PC-3 (cell line): ENCODE measurements at places on chromosomes 12 and 14. TPM values are rescaled to one million over a fixed set of nuclear protein-coding genes. Genes with fewer than 3 reads are reported as not detected.

DNA sequence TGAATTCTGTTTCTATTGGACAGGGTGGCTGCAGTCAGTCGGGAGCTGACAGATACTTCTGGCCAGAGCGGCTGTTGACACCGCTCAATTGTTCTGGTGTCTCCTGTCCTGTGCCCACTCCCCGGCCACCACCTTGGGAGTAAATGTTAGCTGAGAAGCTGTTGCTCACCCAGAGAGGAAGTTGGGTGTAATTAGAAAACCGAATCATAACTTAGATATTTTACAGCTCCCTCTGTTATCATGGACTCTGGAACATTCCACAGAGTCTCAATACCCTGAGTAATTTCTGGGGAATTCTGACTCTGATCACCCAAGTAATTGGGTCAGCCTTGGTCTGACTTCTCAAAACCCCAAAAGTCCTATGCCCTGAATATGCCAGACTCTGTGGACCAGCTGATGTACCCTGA is 58.3 kb upstream of the RFLNA start:
- H3K27me3 ChIP-seq: peaks cover 67% of the 10 kb centered on the region
- no peaks in the 10 kb centered on the region for H3K4me1 ChIP-seq
- H3K4me3 ChIP-seq: no peak overlapping the region
- H3K36me3 ChIP-seq: no peaks in the 10 kb centered on the region
- H3K27ac ChIP-seq: no peak overlapping the region
- no peak for DNase-seq

DNA sequence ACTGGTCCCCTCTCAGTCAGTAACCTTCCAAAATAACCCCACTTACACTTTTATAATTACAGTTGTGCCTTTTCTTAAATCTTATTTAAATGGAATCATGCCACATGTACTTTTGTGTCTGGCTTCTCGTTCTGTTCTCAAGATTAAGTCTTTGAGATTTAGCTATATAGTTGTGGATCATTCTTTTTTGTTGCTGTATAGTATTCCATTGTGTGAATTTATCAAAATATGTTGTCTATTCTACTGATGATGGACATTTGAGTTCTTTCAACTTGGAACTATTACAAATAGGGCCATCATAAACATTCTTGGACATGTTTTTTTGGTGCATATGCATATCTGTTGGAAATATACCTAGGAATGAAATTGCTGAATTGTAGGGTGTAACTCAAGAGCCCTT is 9.0 kb downstream of the OAS3 start:
- no peak for DNase-seq
- no peak overlapping the region for H3K4me3 ChIP-seq
- H3K36me3 ChIP-seq: no peaks in the 10 kb centered on the region
- H3K27me3 ChIP-seq: no peaks in the 10 kb centered on the region
- H3K27ac ChIP-seq: no peak overlapping the region

DNA sequence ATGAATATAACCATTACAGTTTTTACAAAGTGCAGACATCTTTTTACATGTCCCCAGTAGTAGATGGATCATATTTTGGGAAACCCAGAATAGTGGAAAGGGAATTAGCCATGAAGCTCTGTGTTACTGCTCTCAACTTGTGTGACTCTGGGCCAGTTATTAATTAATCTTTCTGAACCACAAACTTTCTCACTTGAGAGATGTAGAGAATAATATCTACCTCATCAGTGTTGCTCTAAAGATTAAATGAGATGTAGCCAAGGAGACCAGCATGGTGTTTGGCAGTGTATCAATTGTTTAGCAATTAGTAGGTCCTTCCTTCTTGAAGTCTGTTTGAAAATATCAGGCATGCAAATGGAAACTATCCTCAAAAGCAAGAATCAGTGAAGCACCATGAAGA is 169.2 kb downstream of the TMTC2 start:
- DNase-seq: no peak
- H3K27me3 ChIP-seq: no peaks in the 10 kb centered on the region
- no peaks in the 10 kb centered on the region for H3K36me3 ChIP-seq
- peaks cover 9% of the 10 kb centered on the region for H3K4me1 ChIP-seq
- H3K4me3 ChIP-seq: no peak overlapping the region

- no peaks in the 10 kb centered on the region for H3K36me3 ChIP-seq
- DNase-seq: no peak
- H3K27me3 ChIP-seq: no peaks in the 10 kb centered on the region
- H3K4me3 ChIP-seq: no peak overlapping the region
- H3K4me1 ChIP-seq: peaks cover 9% of the 10 kb centered on the region
- H3K27ac ChIP-seq: no peak overlapping the region
Observed at GRCh38 chr12:69932154-69932553, 107.1 kb downstream of the MYRFL start.

The RIC8B gene
- total RNA-seq: 8.6 and 8.8 TPM in 2 replicates

The GPR162 gene
- not detected in 2 replicates for total RNA-seq

DNA sequence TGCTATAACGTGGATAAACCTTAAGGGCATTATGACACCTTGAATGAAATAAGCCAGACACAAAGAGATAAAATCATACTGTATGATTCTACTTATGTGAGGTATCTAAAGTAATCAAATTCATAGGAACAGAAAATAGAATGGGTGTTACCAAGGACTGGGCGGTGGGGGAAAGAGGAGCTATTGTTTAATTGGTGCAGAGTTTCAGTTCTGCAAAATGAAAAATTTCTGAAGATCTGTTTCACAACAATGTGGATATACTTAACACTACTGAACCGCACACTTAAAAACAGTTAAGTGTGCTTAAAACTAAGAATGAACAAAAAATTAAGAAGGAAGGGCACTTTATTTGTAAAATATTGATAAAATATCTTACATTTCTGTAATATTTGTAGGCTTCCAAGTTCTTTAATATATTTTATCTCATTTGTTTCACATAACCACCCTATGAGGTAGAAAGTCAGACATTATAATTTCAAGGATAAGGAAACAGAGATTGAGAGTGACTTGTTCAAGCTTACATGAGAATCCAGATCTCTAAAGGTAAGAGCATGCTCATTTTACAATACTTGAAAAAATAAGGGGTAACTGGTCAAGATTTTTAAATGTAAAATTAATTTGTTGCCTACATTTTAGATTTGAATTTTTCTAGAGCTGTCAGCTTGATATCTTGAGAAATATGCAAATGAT is 14.9 kb downstream of the LTA4H start:
- no peaks in the 10 kb centered on the region for H3K4me1 ChIP-seq
- peaks cover 39% of the 10 kb centered on the region for H3K36me3 ChIP-seq
- H3K27me3 ChIP-seq: no peaks in the 10 kb centered on the region
- DNase-seq: no peak
- H3K4me3 ChIP-seq: no peak overlapping the region

GRCh38 chr14:42214981-42215491 is 608.4 kb downstream of the LRFN5 start:
- H3K27me3 ChIP-seq: no peaks in the 10 kb centered on the region
- peak; percentile 94 for DNase-seq
- H3K4me1 ChIP-seq: peaks cover 29% of the 10 kb centered on the region
- H3K27ac ChIP-seq: peak overlapping the region; percentile 90
- no peaks in the 10 kb centered on the region for H3K36me3 ChIP-seq
- peak overlapping the region; percentile 4; the same call in 1 of the 2 replicates for H3K4me3 ChIP-seq

The KRT77 gene
- not detected in 2 replicates for total RNA-seq

The TMTC1 gene
- 5.8 TPM in 2 replicates for total RNA-seq

- H3K27ac ChIP-seq: no peak overlapping the region
- H3K27me3 ChIP-seq: peaks cover 97% of the 10 kb centered on the region
- H3K4me3 ChIP-seq: no peak overlapping the region
- no peaks in the 10 kb centered on the region for H3K36me3 ChIP-seq
- no peak for DNase-seq
Observed at GRCh38 chr14:69972755-69973154, 93.5 kb downstream of the SMOC1 start.

GRCh38 chr12:102951841-102952240 is 5.6 kb upstream of the ASCL1 start:
- no peak overlapping the region for H3K27ac ChIP-seq
- H3K4me1 ChIP-seq: no peaks in the 10 kb centered on the region
- H3K36me3 ChIP-seq: no peaks in the 10 kb centered on the region

The C12orf42 gene
- total RNA-seq: not detected in 2 replicates

GRCh38 chr12:9127936-9128663 is 12.4 kb upstream of the A2M start:
- no peaks in the 10 kb centered on the region for H3K36me3 ChIP-seq
- DNase-seq: no peak
- no peaks in the 10 kb centered on the region for H3K4me1 ChIP-seq
- H3K27ac ChIP-seq: no peak overlapping the region
- H3K27me3 ChIP-seq: peaks cover 51% of the 10 kb centered on the region

DNA sequence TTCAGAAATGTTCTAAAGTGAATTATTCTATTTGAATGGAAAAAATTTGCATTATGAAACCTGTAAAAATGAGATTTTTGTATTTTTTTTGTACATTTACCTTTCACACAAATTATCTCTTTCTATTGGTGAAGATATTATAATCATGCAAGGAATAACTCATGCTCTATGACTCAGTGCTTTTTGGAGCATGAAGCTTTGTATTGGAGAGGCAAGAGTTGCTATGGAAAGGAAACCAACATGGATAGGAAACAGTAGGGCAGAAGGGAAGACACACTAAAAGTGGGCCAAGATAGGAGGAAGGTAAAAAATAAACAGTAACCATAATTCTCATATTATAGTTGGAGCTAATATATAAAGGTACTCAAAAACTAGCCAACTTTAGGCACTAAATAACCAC is 79.0 kb downstream of the PLCZ1 start:
- no peaks in the 10 kb centered on the region for H3K4me1 ChIP-seq
- no peak for DNase-seq
- no peak overlapping the region for H3K27ac ChIP-seq
- no peaks in the 10 kb centered on the region for H3K36me3 ChIP-seq
- no peaks in the 10 kb centered on the region for H3K27me3 ChIP-seq

The KLRK1 gene
- not detected in 2 replicates for total RNA-seq

GRCh38 chr12:85440271-85440670 is 160.3 kb downstream of the ALX1 start:
- H3K4me1 ChIP-seq: no peaks in the 10 kb centered on the region
- H3K27ac ChIP-seq: no peak overlapping the region
- H3K36me3 ChIP-seq: no peaks in the 10 kb centered on the region
- H3K27me3 ChIP-seq: no peaks in the 10 kb centered on the region
- DNase-seq: no peak
- H3K4me3 ChIP-seq: no peak overlapping the region

The ALX1 gene
- not detected in 2 replicates for total RNA-seq

The CD69 gene
- total RNA-seq: 0.75 TPM in 1 of 2 replicates, not detected in the other

The VEZT gene
- total RNA-seq: 83.6 and 85.9 TPM in 2 replicates

DNA sequence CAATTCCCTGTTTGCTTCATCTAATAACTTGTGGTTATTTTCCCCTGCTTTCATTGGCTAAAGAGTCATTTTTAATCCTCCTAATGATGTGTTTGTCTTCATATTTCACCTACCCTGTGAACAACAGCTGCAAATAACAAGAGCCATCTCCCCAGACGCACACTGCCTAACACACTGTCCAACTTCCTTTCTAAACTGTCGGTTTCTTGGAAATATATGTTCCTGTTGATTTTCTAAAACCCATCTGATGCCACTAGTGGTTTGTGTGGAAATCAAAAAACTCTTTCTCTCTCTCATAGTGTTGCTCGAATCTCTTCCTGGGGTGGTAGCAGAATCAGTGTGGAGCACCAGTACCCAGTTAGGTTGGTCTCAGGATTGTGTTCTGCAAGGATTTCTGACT is 226.9 kb downstream of the EPS8 start:
- H3K4me1 ChIP-seq: peaks cover 3% of the 10 kb centered on the region; the same call in 1 of the 2 replicates
- H3K27me3 ChIP-seq: no peaks in the 10 kb centered on the region
- H3K36me3 ChIP-seq: no peaks in the 10 kb centered on the region
- H3K27ac ChIP-seq: no peak overlapping the region

The IL31 gene
- total RNA-seq: not detected in 2 replicates

GRCh38 chr14:67623114-67623513 is 3.4 kb downstream of the ARG2 start:
- H3K4me3 ChIP-seq: peak overlapping the region; percentile 31; the same call in 1 of the 2 replicates
- no peaks in the 10 kb centered on the region for H3K27me3 ChIP-seq
- H3K27ac ChIP-seq: peak overlapping the region; percentile 80

DNA sequence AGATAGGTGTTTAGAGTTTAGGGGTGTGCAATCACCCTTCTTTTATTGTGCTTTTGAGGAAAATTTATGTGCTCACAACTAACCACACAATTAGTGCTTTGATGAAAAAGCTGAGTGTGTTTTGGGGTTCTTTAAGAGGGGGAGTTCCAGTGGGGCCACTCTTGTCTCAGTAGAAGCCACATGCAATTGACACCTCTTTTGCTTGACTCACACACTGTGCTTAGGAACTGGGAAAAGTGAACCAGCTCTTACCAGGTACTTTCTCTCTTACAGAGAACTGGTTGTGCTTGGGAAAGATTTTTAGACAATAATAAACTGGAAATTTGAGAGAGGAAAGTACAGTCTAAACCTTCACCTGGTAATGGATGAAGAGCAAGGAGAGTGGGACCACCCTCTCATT is 12.3 kb upstream of the YBX3 start:
- no peaks in the 10 kb centered on the region for H3K27me3 ChIP-seq
- no peak for DNase-seq
- H3K4me3 ChIP-seq: no peak overlapping the region
- H3K4me1 ChIP-seq: peaks cover 21% of the 10 kb centered on the region
- H3K27ac ChIP-seq: no peak overlapping the region

DNA sequence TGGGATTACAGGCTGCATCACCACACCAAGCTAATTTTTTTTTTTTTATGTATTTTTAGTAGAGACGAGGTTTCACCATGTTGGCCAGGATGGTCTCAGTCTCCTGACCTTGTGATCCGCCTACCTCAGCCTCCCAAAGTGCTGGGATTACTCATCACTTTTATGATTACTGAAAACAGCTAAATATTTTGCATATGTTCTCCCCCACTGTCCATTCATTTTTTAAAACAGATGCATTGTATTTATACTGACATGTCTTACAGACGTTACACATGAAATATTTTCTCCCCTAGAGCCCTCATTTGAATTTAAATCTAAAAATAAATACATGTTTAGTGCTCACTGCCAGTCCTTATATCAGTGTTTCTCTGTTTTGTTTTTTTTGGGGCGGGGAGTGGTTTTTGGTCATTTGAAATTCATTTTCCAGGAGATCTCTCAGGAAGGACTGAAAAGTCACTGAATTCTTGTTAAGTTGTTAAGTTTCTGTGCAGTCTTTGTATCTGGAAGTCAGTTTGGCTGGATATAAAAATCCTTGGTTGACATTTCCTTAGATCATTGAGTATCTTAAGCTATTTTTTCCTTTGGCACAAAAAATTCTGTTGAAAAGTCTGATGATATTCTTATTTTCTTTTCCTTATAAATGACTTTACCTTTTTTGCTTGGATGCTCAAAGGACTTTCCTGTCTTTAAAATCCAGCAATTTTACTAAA is 9.4 kb downstream of the FBXO21 start:
- H3K27me3 ChIP-seq: no peaks in the 10 kb centered on the region
- no peak for DNase-seq
- H3K4me1 ChIP-seq: no peaks in the 10 kb centered on the region
- peaks cover 74% of the 10 kb centered on the region for H3K36me3 ChIP-seq
- H3K27ac ChIP-seq: no peak overlapping the region
- no peak overlapping the region for H3K4me3 ChIP-seq

The ZDHHC22 gene
- total RNA-seq: 0.15 and 0.81 TPM in 2 replicates

GRCh38 chr12:82708061-82708879 is 21.6 kb downstream of the TMTC2 start:
- no peak overlapping the region for H3K4me3 ChIP-seq
- no peak for DNase-seq
- no peak overlapping the region for H3K27ac ChIP-seq

The ASPG gene
- total RNA-seq: 0.22 TPM in 1 of 2 replicates, not detected in the other
